ENCODE measurements at places on chromosomes 3 and 15.

DNA sequence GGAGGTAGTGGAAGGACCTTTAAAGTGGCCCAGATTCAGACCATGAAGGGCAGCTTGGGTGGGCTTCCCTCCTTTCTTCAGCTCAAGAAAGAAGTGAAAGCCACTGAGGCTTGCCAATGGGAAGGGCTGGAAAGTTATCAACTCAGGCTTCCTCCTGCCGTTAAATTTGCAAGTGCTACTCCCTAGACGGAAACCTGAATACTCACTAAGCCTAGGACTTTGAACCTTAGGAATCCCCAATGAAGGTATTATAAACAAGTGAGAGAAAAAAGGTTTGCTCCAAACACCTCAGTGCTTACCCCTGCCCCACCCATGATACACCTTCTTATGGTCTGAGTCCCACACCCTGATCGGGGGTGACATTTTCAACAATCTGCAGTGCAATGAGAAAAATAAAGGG, 396.4 kb downstream of the SHQ1 start:
- no peak for DNase-seq

DNA sequence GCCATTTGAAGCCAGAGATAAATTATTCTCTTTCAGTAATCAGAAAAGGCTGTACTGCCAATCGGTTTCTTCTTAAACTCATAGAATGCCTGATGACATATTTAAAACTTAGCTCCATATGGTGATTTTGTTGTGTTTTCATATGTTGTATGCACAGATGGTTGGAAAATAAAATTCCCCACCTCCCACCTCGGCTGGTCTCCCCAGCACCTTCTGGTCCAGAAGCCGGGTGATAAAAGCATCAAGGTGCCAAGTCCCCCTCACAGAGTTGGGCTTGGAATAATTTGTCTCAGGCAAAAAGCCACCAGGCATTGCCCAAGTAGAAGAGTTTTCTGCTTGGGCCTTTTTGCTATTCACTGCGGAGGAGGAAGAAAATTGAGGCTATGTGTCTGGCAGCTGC, 18.4 kb downstream of the LARS2 start:
- DNase-seq: no peak

- no peak for DNase-seq
Measured at GRCh38 chr3:125002414-125003368, 53.1 kb downstream of the HEG1 start.

DNA sequence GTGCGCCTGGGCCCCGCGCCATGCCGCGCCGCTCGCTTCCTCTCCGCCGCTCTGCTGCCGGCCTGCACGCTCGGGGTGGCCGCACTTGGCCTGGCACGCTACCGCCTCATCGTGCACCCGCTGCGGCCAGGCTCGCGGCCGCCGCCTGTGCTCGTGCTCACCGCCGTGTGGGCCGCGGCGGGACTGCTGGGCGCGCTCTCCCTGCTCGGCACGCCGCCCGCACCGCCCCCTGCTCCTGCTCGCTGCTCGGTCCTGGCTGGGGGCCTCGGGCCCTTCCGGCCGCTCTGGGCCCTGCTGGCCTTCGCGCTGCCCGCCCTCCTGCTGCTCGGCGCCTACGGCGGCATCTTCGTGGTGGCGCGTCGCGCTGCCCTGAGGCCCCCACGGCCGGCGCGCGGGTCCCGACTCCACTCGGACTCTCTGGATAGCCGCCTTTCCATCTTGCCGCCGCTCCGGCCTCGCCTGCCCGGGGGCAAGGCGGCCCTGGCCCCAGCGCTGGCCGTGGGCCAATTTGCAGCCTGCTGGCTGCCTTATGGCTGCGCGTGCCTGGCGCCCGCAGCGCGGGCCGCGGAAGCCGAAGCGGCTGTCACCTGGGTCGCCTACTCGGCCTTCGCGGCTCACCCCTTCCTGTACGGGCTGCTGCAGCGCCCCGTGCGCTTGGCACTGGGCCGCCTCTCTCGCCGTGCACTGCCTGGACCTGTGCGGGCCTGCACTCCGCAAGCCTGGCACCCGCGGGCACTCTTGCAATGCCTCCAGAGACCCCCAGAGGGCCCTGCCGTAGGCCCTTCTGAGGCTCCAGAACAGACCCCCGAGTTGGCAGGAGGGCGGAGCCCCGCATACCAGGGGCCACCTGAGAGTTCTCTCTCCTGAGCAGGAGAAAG, 951 bp downstream of the GPR62 start:
- peak; percentile 27 for DNase-seq

- DNase-seq: no peak
Measured at GRCh38 chr15:98700519-98700918, 52.2 kb downstream of the IGF1R start.

DNA sequence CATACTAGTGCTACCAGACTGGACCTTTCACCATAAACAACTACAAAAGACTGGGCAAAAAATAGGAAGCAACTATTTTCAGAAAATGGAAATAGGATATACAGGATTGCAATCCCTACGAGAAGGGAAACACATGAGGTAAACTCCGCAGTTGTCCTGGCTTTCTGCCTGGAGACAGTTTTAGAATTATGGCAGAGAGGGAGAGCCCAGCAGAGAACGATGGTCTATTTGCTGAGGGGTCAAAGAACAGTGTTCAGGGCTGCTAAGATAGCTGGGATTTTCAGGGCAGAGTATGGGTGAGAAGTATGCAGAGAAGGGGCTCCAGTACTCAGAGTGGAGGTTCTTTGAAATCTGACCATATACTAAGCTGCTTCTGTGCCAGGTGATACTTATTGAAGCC, 163.4 kb downstream of the CHDH start:
- DNase-seq: no peak

DNA sequence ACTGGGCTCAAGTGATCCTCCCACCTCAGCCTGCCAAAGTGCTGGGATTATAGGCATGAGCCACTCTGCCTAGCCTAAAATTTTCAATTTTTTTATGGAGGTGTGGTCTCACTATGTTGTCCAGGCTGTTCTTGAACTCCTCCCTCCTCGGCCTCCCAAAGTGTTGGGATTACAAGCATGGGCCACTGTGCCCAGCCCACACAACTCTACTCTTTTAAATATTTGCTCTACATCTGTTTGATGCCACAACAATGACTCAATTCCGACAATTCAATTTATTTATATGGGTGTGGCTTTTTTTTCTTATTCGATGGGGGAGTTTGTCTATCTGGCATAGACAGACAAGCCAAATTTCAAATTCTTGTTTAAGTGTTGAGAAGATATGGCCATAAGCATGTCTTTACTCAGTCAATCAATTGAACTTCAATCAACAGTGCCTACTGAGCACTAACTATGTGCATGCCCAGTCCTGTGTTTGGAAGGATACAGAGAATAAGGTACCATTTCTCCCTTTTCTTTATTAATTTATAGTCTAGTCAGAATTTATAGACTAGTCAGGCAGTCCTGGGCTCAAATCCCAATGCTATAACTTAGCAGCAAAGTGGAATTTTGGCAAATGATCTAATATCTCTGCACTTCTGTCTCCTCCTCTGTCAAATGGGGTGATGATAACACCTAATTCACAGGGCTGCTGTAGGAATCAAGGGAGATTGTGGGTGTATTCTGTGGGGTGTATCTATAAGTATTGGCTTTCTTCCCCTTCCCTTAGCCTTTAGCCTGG, 54.6 kb upstream of the PIAS1 start:
- DNase-seq: no peak

GRCh38 chr15:49901996-49902684, 216.9 kb downstream of the ATP8B4 start:
- DNase-seq: no peak

GRCh38 chr15:96693990-96694517, 363.6 kb downstream of the NR2F2 start:
- DNase-seq: no peak

GRCh38 chr15:50141856-50142255, 22.8 kb upstream of the ATP8B4 start:
- no peak for DNase-seq

DNA sequence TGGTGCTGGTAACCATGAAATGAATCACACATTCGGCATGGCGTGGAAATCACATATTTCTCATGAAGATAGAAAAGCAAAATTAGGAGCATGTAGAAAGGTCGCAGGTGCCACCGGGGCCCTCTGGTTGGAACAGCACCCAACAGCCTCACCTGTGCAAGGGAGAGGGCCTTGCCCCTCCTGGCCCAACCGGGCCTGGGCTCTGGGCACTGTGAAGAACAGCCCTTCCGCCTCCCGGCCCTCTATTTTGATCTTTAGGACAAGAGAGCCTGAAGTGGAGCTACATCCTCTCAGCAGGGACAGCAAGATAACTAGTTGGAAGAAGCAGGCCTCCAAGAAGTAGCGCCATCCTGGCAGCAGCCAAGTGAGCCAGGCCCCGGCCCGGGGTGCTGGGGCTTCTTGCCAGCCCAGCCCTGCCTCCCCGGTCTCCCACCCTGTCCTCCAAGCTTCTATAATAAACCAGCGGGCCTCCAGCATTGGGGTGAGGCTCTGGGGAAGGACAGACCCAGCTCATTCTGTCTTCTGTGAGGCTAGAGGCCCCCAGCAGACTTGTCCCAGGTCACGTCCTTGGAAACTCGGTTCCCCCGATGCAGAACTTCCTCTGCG, 46.1 kb upstream of the FGD5 start:
- DNase-seq: no peak

DNA sequence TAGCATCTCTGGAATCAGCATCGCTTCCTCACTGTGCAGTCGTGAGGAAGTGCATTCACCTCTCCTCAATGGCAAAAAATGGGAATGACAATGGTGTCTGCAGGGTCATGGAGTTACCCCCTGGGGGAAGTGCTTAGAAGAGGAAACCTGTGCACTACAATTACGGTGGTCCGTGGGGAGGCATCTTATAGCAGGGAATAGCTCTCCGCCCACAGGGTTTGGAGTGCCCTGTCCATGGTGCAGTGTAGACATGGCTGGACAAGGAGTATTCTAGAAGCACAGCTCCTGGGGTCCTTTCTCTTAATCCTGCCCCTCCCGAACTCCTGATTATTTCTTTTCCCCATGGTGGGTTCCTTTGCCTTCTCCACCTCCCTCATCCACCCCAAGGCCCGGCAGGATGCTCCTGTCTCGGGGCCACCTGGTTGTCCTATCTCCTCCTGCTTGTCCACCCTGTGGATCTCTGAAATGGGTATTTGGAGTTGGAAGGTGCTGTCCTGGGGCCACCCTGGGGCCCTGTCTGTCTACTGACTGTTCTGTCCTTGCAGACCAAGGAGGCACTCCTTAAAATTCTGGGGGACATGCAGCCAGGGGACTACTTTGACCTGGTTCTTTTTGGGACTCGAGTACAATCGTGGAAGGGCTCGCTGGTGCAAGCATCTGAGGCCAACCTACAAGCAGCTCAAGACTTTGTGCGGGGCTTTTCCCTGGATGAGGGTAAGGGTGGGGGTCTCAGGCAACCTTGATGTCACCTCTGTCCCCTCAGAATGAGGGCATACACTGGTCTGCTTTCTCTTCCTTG, 5.2 kb downstream of the ITIH1 start:
- no peak for DNase-seq

GRCh38 chr3:137165117-137165806, 207.5 kb downstream of the IL20RB start:
- DNase-seq: no peak

- DNase-seq: no peak
Measured at GRCh38 chr3:123375014-123375940, 73.6 kb downstream of the ADCY5 start.

GRCh38 chr3:167394003-167394402, 13.9 kb upstream of the ZBBX start:
- no peak for DNase-seq

GRCh38 chr15:52008698-52009434, 10.2 kb upstream of the MAPK6 start:
- no peak for DNase-seq

DNA sequence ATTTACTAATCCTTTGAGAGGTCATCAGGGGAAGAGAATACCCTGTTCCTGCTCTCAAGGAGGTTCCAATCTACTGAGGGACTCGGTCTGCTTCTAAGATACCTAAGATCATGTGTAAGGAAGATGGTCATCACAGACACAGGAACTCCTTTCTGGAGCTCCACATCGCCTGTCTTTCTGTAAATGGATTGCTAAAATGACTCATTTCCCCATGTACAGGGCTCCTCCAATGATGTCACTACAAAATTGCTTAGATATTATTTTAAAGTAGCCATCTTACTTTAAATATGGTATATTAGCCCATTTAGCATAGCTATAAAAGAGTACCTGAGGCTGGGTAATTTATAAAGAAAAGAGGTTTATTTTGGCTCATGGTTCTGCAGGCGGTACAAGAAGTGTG, 206.1 kb upstream of the PROK2 start:
- no peak for DNase-seq

GRCh38 chr15:61743345-61743909, 316.8 kb downstream of the VPS13C start:
- DNase-seq: no peak

- DNase-seq: peak; percentile 18
Measured at GRCh38 chr3:51982352-51982837, 940 bp upstream of the ACY1 start.

DNA sequence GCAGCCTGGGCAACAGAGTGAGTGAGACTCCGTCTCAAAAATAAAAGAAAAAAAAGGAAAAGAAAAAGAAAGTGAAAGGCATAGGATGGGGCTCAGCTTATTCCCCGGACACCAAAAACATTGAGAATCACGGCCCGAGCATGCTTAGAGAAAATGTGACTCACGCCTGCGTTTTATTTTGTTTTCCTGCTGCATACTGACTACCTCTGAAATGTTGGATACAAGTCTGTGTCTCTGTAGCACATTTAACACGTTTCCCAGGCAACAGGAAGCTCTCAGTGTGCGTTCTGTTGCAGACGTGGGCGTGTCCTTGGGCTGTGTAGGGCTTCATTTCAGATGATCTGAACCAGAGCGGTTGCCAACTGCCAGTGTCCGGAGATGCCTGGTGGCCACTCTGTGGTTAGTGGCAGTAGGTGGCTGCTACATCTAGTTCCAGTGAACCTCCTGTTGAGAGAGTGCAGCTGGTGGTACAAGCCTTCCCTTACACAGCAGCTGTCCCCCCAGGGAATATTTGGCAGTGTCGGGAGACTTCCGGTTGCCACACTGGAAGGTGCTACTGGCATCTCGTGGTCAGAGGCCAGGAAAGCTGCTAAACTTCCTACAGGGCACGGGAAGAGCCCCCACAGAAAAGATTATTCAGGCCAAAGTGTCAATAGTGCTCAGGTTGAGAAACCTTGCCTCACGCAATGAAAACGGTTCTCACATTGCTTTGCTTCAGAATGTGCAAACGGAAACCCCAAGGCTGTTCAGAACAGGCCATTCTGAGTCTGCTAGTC, 3.0 kb downstream of the SLC51A start:
- DNase-seq: peak; percentile 43

DNA sequence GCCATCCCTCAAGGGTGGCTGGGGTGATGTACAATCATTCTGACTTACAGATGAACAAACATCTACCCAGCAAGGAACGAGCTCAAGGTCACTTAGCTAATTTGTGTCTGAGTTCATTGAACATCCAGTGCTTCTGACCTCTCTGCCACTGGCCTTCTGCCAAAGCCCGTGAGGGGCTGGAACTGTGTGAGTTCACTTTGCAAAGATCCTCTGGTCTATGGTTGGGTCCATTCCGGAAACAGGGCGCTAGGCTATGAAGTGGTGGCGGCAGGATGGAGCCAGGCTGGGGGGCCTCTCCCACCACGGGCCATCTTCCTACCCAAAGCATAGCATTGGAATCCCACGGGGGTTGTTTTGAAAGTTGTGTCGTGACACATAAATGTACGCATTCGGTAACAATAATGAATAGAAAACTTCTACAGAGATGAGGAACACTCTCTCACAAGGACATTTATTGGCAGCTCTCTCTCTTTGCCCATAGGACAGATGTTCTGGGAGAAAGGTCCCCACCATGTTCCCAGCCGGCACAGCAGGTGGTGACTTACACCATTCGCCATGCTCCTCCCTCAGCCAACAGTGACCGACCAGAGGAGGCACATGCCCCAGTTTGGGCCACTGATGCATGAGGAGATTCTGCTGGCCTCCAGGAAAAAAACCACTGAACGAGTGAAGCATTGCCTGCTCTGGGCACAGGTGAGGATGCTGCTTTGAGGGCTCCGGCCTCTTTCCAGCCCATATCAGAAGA, 214.7 kb upstream of the CHRNA7 start:
- DNase-seq: no peak

Data from T-helper 9 cell (primary cell).